Epithelial cell of esophagus (primary cell): ENCODE measurements at places on chromosomes 3 and 15.

DNA sequence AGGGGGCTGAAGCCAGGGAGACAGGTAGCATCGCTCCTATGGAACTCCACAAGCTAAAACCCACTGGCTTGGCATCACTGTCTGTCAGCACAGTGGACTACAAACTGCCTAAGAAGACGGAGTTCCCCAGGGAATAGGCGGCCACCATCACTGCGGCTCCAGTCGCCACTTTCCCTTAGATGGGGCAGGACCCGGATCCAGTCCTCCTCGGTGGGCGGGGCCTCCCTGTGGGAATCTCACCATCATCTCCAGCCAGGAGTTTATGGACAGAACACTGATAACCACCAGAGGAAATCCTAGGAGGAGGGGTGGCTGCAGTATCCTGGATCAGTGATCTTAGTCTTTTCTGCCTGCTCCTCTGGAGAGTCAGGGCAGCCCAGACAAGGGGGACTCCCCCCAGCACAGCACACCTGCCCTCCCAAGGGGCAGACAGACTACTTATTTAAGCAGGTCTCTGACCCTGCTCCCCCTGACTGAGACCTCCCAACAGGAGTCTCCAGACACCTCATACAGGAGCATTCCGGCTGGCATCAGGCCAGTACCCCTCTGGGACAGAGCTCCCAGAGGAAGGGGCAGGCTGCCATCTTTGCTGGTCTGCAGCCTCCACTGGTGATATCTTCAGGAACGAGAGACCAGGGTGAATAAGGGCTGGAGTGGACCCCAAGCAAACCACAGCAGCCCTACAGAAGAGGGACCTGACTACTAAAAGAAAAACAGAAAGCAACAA is 435.6 kb upstream of the RASGRP1 start:
- no peak for DNase-seq

DNA sequence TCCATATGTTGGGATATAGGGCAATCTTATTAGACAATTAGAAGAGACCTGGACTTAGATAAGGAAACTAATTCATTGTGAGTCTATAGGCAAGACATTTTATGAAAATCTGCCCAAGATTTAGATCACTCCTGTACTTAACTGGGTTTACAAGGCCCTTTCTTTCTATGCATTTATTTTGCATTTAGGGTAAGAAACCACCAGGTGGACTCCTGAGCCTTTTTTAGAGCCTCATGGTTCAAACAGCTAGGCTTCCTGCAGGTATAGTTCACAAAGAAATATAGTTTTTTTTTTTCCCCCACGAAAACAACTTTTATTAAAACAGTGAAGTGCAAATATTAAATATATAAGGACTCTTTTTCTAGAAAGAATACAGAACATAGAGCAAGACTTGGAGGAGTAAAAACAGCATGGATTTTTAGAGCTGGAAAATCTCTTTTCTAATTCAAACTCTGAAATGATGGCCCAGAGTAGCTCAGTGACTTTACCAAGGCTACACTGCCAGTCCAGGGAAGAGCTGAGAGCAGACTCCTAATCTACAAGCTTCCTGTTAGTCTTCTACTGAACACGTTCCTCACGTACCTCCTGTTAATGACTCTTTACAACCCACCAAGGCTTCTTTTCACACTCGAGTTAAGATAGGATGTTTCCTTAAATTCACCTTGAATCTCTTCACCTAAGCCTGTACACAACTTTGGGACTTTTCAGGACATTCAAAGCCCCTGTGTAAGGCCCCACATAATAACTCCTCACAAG is 400.9 kb upstream of the ATP11B start:
- DNase-seq, result no peak

DNA sequence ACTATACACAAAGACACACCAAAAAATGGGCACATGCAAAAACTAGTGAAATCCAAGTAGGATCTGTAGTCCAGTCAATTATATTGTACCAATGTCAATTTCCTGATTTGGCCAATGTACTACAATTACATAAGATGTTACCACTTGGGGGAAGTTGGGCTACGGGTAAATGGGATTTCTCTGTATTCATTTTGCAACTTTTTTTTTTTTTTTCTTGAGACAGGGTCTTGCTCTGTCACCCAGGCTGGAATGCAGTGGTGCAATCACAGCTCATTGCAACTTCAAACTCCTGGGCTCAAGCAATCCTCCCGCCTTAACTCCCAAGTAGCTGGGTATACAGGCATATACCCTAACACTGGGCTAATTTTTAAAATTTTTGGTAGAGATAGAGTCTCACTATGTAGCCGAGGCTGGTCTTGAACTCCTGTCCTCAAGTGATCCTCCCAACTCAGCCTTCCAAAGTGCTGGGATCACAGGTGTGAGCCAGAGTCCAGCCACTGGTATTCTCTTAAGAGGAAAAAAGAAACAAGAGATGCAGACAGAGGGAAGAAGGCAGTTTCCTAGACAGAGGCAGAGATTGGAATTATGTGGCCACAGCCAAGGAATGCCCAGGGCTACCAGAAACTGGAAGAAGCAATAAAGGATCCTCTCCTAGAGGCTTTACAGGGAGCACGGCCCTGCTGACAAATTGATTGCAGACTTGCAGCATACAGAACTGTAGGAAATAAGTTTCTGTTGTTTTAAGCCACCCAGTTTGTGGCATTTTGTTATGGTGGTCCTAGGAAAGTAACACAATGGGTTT is 33.3 kb downstream of the TFDP2 start:
- no peak for DNase-seq

DNA sequence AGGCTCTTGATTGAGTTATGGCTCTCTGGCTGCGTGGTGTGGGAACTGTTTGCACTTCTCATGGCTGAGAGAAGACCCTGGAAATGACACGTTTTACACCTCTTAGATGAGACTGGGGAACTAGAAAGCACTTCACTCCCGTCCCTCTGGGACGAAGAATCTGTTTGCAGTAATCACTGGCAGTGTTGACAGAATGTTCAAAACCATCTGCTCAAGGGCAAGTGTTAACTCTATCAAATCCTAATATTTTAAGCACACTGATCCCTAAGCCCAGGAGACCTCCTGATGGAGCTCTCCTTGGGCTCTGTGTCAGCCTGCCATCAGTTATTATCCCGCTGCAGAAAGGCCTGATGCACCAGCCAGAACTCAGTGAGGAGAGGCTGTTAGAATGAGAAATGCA is 323.8 kb upstream of the DNAJC19 start:
- DNase-seq, result no peak

GRCh38 chr15:66161108-66161507 is 92.4 kb downstream of the MEGF11 start:
- DNase-seq, result no peak

DNA sequence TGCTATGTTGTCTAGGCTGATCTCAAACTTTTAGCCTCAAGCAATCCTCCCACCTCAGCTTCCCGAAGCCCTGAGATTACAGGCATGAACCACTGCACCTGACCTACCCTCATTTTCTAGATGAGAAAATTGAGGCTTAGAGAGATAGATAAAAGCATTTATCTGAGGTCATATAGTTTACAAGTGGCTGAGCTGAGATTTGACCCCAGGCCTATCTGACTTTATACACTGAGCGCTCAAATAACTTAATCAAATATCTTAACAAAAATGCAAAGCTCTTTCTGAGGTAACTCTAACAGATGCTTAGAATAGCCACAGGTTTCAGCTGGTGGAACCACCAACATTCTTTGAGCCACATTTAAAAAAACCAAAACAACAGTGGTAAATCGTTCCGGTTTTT is 5.5 kb downstream of the PLS1 start:
- no peak for DNase-seq

GRCh38 chr15:69463182-69463756 is 10.7 kb downstream of the RPLP1 start:
- peak; percentile 14 for DNase-seq

GRCh38 chr3:42503251-42503924 is 945 bp downstream of the VIPR1 start:
- DNase-seq, result no peak

DNA sequence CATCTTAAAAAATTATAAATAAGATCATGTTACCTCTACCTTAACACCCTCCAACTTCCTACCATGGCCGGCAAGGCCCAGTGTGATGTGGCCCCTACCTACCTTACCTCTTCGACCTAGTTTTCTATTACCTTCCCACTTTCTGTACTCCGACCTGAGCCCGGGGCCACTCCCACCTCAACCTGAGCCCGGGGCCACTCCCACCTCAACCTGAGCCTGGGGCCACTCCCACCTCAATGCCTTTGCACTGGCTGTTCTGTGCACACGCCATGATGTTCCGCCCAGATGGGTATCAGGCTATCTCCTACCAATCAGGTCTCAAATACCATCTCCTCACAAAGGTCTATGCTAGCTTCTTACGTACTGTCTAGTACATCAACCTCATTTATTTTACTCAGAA is 66.8 kb upstream of the XXYLT1 start:
- no peak for DNase-seq

- DNase-seq, result no peak
These were observed 86.0 kb upstream of the NDN start for GRCh38 chr15:23773093-23773492.

DNA sequence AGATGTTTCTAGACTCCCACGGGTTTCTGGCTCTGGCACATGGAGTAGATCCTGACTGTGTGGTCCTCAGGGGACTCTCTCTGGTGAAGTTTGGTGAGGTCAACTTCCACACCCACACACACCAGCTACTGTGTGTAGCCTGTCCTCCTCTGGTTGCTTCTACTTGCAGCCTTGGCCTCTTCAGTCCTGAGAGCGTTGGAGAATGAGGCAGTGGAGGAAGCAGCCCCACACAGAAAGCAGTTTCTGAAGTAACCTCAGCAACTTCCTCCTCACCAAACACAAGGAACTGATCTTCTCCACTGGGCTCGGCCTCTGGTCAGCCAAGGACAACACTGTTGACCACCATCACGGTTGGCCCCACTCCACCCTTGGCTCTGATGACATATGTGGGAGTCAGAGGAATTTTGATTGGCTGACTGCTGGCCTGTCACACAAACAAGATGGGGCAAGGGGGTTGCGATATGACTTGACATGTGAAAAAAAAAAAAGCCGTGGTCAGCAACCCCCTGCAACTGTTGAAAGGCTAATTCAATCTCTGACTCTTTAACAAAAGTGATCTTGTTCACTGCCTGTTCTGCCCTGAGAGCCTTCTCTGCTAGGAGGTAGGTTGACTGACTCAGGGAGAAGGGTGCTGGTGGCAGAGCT is 19.6 kb downstream of the CD86 start:
- no peak for DNase-seq

DNA sequence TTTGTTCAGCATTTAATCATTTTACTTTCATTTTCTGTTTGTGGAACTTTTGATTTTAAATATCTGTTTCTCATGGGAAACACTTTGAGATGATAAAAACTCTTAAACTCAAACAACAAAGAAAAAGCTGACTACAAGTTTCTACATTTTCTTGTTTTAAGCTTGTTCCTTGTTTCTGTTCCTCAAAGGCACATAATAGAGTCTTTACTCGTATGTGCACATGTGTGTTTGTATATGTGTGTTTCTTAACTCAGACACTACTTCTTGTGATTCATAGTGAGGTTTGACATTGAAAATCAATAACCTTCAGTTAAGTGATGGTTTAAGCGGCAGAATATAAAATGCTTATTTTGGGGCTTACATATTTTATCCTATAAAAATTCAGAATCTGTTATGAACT is 786.7 kb upstream of the EPHA6 start:
- DNase-seq, result no peak

DNA sequence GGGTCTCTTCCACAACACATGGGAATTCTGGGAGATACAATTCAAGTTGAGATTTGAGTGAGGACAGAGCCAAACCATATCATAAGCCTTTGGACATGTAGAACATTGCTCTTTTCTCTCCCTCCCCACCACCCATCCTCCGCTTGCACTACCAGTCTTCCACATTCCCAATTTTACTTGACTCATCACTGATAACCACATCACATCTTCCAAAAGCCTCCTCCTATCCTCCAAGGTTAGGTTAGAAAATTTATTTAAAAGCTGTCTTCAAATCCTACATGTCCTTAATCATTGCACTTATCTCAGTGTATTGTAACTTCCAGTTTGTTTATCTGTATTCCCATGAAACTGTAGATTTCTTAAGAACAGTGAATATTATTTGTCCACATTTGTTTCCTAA is 10.4 kb downstream of the ZBED2 start:
- DNase-seq, result no peak

GRCh38 chr15:99717161-99718009 is 15.9 kb downstream of the LYSMD4 start:
- no peak for DNase-seq

GRCh38 chr15:66573719-66574595 is 8.2 kb upstream of the LCTL start:
- DNase-seq, result no peak

- peak; percentile 80 for DNase-seq
These were observed 26.5 kb downstream of the PPP2R3A start for GRCh38 chr3:135992072-135992471.

- DNase-seq, result no peak
These were observed 32.7 kb downstream of the PLD1 start for GRCh38 chr3:171777596-171777995.

- DNase-seq, result no peak
These were observed 31.2 kb downstream of the PRR23E start for GRCh38 chr3:127224118-127224517.

GRCh38 chr15:65028338-65028737 is 1.1 kb downstream of the MTFMT start:
- no peak for DNase-seq

DNA sequence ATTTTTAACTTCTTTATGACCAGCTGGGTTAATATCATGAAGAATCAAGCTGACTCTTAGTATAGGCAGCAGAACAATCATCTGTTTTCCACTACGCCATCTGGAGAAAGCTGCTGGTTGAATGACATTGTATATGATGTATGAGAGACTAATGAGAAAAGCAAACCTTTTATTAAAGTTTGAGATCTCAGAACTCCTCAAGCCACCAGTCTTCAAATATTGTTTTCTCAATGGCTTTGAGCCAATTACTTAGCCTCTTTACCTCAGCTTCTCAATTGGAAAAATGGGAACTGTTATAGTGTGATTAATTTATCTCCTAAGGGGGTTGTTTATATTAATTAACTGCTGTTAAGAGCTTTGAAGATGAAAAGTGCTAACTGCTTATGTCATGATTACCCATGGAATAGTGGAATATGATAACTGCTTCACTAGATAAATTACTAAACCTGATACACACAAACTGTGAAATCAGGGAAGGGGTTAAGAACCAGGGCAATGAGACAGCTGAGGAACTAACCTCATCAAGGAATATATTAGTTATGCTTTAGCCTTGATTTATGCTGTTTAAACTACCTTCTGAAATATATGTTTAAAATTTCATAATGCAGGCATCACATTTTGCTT is 330.1 kb downstream of the SOX2 start:
- DNase-seq, result no peak
